ENCODE measurements at places on chromosomes 2 and 18.
A peak's percentile ranks its signal among the peaks of the same experiment; 100 is the strongest.

DNA sequence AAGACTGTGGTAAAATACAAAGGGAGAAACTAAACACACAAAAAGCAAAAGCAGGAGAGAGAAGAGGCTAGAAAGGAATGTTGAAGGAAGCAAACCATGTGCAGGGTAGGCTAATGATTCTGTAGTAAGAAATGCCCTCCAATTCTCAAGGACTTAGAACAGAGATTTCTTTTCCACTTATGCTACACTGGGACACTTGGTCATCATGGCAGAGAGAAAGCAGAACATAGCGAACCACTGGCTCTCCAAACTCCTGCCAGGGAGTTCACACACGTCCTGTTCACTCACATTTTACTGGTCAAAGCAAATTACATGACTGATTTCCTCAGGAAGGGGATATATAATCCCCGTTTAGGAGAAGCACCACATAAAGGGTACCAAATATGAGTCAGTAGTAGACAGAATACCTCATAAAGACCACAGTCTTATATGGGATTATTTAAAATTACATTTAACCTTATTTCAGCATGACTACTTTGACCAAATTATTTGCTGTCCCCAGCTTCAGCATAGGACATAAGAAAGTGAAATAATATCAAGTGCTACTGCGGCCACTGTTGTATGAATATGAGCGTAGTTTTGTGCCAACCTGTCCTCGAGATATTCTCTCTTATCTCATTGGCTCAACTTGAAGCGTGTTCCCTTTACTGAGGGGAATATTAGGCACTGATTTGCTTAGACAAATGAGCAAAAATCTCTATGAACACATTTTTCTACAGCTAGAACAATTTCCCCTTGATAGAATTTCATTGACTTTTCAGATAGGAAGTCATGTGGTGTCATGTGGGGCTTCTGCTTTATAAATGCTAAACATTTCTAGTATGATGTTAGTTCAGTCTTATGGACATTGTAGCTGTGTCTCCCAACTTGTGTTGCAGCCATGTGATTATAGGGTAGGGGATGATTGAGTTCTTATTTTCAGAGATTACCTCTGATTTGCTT, 81.7 kb downstream of the FAM161A start:
- no peak for DNase-seq

DNA sequence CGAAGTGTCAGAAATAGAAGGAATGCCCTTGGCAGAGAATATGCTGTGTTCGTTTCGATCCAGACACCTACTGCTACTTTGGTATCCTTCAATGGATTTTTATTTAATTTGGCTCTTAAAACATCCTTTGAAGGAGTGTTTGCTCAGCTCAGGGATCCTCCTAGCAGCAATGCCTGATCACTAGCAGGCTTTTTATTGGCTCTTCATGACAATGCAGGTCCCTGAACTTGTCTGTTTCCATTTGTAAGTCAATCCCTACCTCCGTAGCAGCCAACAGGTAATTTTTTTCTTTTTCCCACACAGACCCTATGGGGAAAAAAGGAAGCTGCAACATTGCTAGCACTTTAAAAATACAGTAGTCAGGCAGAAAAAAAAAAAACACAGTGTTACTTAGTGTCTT, 366.2 kb upstream of the LRRTM1 start:
- no peak for DNase-seq

- no peak for DNase-seq
These were observed 900.7 kb downstream of the SOCS6 start for GRCh38 chr18:71189581-71189980.

- DNase-seq: peak; percentile 70
These were observed 1.9 kb upstream of the SLC1A4 start for GRCh38 chr2:64987001-64987955.

DNA sequence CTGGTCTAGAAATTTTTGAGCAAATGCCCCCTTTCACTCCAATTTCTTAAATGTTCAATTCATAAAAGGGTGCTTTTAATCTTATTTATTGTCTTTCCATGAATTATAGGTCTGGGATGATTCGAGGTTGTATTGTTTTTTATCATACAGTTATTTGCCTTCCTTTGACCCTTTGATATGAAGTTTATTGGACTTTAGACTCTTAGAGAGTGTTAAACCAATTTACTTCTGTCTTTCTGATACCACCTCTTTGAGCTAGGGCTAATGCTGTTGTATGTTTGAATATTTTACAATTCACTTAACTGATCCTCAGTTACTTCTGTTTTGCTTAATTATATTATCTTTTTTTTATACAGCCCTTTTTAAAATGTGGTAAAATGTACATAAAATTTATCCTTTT, 89.6 kb upstream of the CYP20A1 start:
- DNase-seq: no peak

- no peak for DNase-seq
These were observed 101.1 kb downstream of the TRIB2 start for GRCh38 chr2:12817870-12818269.

GRCh38 chr2:196113061-196113974, 44.7 kb upstream of the DNAH7 start:
- no peak for DNase-seq

DNA sequence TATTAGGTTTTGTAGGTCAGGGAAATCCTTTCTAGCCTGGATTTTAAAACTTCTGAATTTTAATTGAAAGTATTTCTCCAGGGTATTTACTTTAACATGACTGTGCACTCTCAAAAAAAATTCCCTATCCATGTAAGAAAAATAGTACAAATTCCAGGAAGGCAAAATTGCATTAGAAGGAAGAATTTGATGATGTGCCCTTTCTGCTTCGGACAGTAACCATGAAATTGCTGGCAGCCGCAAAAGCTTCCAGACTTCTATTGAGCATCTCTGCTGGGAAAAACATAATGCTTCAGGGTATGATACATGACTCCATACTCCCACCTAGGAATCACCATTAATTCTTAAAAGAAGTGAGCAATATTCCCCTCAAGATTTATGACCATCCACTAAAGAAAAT, 17.2 kb upstream of the KLF7 start:
- no peak for DNase-seq

DNA sequence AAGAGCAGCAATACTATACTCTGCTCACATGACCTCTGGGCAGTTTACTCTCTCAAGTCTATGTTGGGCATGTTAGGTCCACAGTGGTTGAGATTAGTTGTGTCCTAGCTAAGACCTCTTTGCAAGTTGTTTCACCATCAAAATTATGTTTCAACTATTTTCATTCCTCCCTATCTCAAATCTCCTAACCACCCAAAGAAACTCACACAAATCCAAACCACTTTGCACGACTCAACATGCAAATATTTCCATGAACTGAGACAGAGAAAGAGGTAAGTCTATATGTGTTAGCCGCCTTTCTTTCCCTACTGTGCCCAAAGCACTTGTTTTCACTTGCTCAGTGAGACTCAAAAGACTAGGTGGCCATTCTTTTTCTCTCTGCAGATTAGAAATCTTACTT, 546.8 kb downstream of the TNS1 start:
- DNase-seq: no peak

DNA sequence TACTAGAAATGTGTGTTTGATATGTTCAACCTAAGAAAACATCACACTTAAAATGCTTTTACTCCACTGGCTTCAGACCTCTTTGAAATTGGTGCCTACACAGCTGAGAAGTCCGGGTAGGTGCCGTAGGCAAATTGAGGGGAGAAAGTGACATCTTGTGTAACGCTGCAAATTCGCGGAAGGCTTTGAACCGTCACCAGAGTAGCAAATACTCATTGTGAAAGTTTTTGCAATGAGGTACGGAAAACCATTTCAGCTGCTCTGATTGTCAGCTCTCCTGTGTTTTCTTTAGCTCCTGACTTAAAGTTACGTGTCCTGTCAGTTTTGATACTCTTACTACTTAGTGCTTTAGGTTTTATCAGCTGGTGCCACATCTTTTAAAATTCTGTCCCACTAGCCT, 224.5 kb downstream of the FAM210A start:
- DNase-seq: peak; percentile 59

- DNase-seq: no peak
These were observed 4.9 kb downstream of the ZAP70 start for GRCh38 chr2:97718051-97718882.

- no peak for DNase-seq
These were observed 330.8 kb downstream of the NUP35 start for GRCh38 chr2:183455056-183455455.

DNA sequence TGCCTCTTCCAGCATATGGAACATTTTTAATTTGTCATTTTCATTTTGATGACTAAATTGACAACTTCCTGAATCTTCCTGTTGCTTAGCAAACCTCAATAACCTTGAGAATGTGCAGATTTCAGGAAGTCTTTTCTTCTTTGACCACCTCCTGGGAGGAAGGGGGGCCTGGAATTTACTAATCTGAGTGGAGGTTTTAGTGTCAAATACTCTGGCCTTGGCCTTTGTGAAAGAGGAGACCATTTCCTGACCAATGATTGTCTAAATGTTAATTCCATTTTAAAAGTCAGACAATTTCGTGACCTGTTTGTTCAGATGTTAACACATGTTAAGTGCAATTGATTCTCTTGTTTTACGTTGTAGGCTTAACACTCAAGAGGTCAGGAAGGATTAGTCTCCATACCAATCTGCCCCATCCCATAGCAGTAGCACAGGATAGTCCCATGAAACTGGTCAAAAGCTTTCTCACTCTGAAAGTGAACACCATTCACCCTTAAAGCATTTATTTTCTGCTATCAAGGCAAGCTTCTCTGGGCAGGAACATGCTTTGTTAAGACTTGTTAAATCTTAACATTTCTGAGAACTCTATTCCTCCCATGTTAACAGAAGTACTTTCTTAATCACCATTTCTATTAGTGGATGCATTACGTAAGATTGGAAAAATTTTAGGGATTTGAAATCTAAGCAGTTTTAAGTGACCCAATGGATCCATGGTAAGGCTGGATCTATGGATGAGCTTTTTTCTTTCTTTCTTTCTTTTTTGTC, 219.6 kb downstream of the RND3 start:
- DNase-seq: no peak

GRCh38 chr2:169184074-169184473, 114.7 kb downstream of the DHRS9 start:
- no peak for DNase-seq

DNA sequence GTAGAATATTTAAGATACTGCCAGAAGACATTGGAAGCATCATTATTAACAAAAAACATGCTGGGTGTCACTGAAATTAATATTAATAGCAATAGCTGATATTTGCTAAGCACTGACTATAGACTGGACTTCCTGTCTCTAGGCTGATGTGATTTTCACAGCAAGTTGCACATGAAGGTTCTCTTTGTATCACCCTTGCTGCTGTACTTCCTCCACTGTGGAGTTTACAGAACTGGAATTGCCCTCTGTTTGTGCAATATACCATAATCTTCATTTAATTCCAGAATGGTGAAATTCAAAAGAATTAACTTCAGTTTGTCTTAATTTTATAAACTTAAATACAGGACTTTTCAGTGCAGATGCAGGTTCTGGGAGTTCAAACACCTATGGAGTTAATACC, 585.1 kb downstream of the RNF144A start:
- no peak for DNase-seq

DNA sequence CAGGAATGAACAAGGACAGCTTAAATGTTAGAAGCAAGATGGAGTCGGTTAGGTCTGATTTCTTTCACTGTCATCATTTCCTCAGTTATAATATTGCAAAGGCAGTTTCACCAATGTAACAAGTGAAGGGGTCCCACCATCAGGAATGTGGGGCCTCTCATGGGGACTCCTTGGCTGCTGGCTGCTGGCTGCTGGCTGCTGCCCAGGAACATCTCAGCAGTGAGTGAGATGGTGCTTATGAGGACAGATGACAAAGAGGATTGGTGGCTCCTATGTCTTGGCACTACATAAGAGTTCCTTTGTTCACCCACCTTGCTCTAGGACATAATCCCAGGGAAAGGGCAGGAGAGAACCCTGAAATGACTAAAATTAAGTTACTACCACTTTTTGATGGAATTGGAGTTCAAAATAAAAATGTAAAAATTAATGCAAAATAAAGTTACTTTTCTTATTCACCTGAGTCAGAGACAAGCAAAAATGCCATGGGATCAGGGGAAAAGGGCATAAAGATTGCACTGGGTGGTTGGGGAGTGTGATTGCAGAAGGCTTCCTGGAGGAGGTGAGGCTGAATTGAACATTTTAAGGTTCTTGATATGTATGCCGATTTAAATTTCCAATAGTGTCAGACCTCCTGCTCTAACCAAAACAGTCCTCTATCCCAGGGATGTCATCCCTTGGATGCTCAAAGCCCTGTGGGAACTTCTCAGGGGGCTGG, 23.4 kb downstream of the TMEM177 start:
- DNase-seq: no peak

DNA sequence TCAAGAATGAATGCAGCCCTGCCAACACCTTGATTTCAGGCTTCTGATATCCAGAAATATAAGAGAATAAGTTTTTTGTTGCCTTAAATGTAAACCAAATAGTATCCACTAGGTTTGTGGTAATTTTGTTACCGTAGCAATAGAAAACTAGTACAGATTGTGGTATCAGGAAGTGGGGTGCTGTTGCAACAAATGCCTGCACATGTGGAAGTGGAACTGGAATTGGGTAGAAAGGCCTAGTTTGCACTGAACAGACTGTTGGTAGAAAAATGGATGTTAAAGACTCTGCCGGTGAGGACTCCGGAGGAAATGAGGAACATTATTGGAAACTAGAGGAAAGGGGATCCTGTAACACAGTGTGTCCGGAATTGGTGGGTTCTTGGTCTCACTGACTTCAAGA, 145.8 kb upstream of the MGAT5 start:
- no peak for DNase-seq

GRCh38 chr2:41207578-41207977, 755.7 kb upstream of the SLC8A1 start:
- no peak for DNase-seq

GRCh38 chr2:59744436-59744835, 809.0 kb downstream of the BCL11A start:
- DNase-seq: no peak

- DNase-seq: no peak
These were observed 528.7 kb upstream of the FANCL start for GRCh38 chr2:58769864-58770234.

GRCh38 chr18:50115095-50115494, 79.9 kb downstream of the MYO5B start:
- no peak for DNase-seq
